ENCODE measurements at places on chromosomes 3 and 15. TPM values are rescaled to one million over a fixed set of nuclear protein-coding genes. Genes with fewer than 3 reads are reported as not detected.

Gene ACP3
- 9.0 TPM for total RNA-seq

Gene MUSTN1
- not detected for total RNA-seq

Gene GOLGA6B
- total RNA-seq: not detected

Gene GOLGB1
- total RNA-seq: 72.1 TPM

Gene STAC
- 0.44 TPM for total RNA-seq

Gene DOCK3
- 2.1 TPM for total RNA-seq

Gene SCG5
- total RNA-seq: not detected

Gene OR5K2
- total RNA-seq: not detected

Gene CPA3
- not detected for total RNA-seq

Gene SLC2A2
- not detected for total RNA-seq

Gene BTLA
- 30.8 TPM for total RNA-seq

Gene TGM4
- total RNA-seq: not detected

Gene TUSC7
- total RNA-seq: not detected

Gene SNAP23
- total RNA-seq: 151 TPM

Gene NANOGP8
- total RNA-seq: 0.85 TPM
